ENCODE measurements at places on chromosomes 7 and 10. TPM values are rescaled to one million over a fixed set of nuclear protein-coding genes. Genes with fewer than 3 reads are reported as not detected.

The RBM20 gene
- 0.18 TPM for total RNA-seq

The TAS2R3 gene
- total RNA-seq: 1.2 TPM

The FAM24B gene
- 2.1 TPM for total RNA-seq

The FRMPD2 gene
- 0.09 TPM for total RNA-seq

The SLC18A3 gene
- total RNA-seq: not detected

The GARIN1A gene
- total RNA-seq: 1.5 TPM

The LRRTM3 gene
- under 0.01 TPM for total RNA-seq

The HOXA3 gene
- total RNA-seq: 6.8 TPM

The NODAL gene
- not detected for total RNA-seq

The TSPAN13 gene
- total RNA-seq: 71.3 TPM

The SMARCD3 gene
- total RNA-seq: 41.3 TPM

The TRIL gene
- 0.65 TPM for total RNA-seq

The SLC25A13 gene
- total RNA-seq: 15.9 TPM

The LRIT1 gene
- total RNA-seq: not detected

The PAX4 gene
- total RNA-seq: not detected

The AMPH gene
- 1.4 TPM for total RNA-seq

The GLI3 gene
- total RNA-seq: 7.2 TPM

The LIPM gene
- total RNA-seq: not detected

The FANK1 gene
- total RNA-seq: 4.6 TPM

The PDE6C gene
- total RNA-seq: not detected
